ENCODE measurements at places on chromosomes 3 and 15.

DNA sequence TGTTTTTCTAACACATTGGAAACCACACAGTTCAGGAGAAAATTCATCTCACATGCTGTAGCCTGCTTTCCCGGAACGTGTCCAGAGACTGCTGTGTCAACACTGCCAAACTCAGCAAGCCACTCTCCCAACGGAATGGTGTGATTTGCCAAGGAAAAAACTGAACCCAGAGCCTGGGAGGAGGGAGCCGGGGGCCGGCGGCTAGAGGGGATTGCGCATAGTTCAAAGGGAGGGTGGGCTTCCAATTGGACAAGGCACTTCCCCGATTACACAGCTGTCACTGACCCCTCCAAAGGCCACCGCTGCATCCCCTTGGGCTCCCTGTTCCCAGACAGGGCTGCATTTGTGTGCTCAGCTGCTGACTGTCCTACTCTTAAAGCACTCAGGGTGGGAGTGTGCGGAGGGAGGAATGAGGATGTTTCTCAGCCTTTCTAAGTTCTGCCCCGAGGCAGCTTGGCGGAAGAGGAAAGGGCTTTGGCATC is 256.2 kb downstream of the ZNF621 start:
- DNase-seq, result no peak

DNA sequence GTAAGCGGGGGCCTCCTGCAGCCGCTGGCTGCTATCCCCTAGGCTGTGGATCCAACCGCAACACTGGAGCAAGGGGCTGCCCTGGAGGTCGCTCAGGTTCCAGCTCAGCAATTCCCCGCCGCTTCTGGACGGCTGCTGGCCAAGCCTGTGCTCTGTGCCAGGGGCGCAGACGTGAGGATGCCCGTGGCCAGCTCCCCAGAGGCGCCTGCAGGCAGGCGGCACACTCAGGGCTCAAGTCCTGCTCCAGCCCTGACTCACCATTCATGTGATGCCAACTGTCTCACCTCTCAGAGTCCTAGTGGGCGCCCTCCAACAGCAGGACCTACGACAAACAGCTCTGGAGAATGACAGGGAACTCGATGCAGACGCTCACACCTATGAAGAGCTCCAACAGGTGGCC is 31.6 kb downstream of the KLHL25 start:
- no peak for DNase-seq

- DNase-seq, result no peak
Measured at GRCh38 chr3:173586166-173586565, 188.6 kb downstream of the NLGN1 start.

GRCh38 chr3:103977417-103977816 is 1389.3 kb upstream of the ALCAM start:
- DNase-seq, result no peak

DNA sequence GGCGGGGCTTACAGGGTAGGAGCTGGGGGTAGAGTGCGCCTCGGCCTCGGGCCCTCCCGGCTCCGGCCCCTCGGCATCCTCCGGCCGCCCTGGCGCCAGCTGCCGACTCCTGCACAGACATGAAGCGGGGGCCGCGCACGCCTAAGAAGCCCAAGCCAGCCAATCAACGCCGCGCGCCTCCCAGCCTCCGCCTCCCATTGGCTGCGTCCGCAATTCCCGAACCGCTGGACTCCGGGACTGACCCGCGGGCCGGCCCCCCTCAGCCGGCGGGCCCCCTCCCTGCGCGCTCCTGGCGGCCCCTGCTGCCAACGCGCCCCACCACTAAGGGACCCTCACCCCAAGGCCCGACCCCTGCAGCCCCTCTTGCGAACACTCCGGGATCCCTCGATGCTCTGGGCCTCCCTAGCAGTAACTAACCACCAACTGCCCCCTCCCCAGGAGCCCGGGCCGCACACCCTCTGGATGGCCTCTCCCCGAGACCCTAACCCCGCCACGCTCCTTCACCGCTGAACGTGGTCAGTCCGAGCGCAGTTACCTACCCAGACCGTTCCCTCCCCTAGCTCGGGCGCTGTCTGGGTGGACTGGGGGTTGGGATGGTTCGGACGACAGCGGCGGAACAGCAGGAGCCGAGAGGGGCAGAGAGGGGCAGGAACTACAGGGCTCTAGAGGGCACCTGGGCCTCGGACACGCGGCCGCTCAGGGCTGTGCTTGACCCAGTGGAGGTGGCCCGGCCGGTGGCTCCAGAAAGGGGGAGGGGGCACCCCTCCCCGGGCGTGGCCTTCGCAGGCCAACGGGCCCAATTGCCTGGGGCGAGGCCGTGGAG is 5.0 kb downstream of the GATA2 start:
- no peak for DNase-seq

GRCh38 chr15:55403531-55403930 is 4.6 kb downstream of the CCPG1 start:
- DNase-seq, result no peak

- no peak for DNase-seq
Measured at GRCh38 chr3:112685956-112686799, 45.2 kb upstream of the CCDC80 start.

GRCh38 chr3:23824699-23825444 is 19.1 kb downstream of the UBE2E1 start:
- no peak for DNase-seq

DNA sequence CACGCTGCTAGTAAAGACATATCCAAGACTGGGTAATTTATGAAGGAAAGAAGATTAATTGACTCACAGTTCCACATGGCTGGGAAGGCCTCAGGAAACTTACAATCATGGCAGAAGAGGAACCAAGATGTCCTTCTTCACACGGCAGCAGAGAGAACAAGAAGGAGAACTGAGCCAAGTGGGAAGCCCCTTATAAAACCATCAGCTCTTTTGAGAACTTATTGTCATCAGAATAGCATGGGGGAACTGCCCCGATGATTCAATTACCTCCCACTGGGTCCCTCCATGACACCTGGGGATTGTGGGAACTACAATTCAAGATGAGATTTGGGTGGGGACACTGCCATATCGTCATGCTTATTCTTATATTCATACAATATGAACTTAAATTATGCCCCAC is 49.0 kb downstream of the DUT start:
- no peak for DNase-seq

DNA sequence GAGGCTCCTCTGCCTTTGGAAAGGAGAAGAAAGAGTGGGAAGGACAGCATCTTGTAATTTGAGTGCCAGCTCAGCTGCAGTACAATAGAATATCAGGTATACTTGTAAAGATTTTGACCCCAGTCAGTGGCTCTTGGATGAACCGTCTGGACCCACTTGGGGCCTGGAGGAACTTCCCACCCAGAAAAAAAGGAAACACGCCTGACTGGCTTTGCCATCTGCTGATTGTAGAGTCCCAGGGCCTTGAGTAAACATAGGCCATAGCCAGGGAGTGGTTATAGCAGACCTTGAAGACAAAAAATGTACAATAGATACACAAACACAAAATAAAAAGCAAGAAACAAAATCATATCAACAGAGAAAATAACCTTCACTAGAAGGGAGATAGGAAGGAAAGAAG is 112.1 kb downstream of the GOLIM4 start:
- DNase-seq, result no peak

DNA sequence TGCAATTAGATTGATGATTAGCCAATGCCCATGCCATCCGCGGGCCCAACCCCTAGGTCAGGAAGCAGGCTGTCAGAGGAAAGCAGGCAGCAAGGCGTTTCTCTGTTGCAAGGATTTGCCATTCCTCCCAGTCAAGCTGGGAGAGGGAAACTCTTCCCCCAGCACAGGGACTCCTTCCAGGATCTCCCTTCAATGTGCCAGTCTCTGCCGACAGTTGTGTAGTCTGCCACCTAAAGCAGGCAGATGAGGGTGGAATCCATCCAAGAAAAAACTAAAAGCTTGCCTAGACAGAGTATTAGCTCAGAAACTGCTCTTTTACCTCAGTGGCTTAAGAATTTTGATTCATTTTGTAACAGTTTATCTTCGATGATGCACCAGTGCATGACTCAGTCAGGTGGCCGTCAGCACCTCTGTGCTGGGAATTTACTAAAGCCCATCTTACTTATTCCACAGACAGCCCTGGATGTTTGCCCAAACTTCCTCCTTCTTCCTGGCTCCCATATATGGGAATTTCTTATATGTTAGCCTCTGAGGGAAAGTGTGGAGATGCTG is 501.5 kb upstream of the THBS1 start:
- DNase-seq, result no peak

DNA sequence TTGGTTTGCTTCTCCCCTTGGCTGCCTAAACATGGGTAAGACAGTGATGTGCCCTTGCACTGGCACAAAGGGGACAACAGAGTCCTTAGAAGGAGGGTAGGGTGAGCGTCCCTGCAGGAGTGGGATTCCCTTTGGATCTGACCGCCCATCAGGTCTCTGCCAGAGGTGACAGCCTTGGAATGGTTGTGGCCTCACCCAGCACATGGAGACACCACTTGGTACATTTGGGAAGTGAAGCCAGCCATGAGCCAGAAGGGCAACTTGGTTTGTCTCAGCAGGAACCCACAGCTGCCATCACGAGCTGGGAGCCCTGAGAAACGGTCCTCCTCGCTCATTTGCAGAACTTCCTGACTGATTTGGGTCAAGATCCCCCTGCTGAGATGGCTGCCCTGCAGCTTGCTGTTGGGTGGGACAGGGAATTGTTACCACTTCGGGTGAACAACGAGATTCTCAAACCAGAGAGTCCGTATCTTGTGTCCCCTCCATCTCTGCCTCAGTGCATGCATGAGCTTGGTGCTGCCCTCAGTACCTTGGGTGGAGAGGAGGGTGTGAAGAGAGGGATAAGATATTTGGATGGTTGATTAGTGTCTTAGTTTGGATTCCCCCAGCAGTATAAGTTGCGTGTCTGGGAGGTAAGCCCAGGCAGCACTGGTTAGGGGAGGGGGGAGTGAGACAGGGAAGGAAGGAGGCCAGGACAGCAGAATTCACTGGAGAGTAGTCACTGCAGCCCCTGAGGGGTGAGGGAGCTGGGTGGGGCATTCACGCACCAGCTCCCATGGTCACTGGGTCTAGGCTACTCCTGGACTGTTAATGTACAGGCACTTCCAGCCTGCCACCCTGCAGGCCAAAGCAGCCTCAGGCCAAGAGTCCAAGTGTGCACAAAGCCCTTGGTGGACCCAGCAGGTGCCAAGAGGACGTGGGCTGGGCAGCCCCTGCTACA is 168.8 kb upstream of the TOPAZ1 start:
- DNase-seq, result no peak

GRCh38 chr15:70833861-70834765 is 19.8 kb downstream of the LARP6 start:
- no peak for DNase-seq

DNA sequence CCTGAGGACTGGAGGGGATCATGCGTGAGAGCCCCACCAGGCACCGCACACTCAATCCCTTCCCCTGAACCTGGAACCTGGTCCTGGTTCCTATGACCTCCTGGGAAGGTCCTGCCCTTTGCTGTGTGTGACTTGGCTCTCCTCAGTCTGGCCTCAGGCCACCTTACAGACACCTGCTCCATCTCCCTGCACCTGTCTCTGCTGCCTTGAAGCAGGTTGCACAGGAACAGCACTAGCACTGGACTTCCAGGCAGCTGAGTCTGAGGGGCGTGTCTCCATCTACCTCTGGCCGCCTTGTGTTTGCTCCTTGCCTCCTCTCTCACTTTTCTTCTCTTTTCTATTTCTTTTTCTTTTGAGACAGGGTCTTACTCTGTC is 15.4 kb downstream of the PSTPIP1 start:
- no peak for DNase-seq

- DNase-seq, result no peak
Measured at GRCh38 chr3:10192953-10193691, 28.4 kb downstream of the IRAK2 start.

GRCh38 chr15:99565049-99565298 is 810 bp upstream of the MEF2A start:
- no peak for DNase-seq

DNA sequence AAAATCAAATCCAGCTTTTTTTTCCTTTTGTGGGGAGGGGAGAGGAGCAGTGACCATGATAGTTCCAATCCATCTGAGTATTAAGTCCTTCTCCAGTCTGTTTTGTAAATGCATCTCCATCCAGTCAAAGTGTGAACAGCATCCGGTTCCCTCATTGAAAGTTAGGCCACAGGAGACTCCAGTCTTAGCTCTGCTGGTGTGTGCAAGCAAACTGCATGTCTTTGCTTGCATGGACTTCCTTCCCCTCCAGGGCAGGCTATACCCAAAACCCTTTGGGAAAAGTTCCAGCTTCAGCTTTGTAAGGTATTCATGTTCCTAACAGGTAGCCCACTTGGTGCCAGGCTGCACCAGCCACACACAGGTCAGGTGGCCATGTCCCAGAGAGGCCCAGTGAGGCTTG is 3.1 kb upstream of the MAN2C1 start:
- DNase-seq, result no peak

GRCh38 chr3:173709026-173709425 is 311.5 kb downstream of the NLGN1 start:
- no peak for DNase-seq

GRCh38 chr15:68482246-68482645 is 50.3 kb upstream of the ITGA11 start:
- no peak for DNase-seq

DNA sequence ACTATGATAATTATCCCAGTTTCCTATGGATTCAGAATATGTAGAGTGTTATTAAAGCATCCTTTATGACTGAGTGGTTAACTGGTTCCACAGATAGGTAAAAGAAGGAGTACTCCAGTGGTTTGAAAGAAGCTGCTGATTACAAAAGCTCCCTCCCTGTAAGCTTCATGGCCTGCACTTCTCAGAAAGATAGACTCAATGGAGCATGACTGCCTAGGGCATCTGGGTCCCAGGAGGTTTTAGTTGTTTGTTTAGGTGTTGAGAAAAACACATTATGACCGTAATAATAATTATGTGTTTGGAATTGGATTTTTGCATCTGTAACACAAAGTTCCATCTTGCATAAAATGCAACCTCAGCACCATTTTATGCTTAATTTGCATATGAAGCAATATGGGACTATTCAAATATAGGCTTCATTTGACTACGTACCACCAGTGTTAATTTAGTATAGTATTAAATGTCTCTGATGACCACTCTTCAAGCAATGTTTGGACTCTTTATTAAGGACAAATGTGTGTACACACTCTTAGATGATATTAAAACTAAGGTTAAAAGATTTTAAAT is 121.1 kb downstream of the ROBO2 start:
- no peak for DNase-seq

DNA sequence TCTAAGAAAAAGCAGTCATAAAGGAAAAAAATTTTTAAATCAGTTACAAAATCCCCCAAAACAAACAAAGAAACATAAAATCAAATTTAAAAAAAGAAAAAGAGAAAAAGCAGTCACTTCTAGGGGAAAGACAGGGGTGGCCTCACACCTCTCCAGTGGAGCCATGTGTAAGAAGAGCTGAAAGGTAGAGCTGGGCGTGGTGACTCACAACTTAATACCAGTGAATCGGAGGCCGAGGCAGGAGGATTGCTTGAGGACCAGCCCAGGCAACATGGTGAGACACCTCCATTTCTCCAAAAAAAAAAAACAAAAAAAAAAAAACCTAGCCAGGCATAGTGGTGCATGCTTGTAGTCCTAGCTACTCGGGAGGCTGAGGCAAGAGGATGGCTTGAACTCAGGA is 14.7 kb downstream of the MESD start:
- DNase-seq, result no peak
